NCI-H1092 (cell line): ENCODE measurements at places on chromosomes 1 and 21.

- DNase-seq, result peak; percentile 67
Measured at GRCh38 chr1:27284425-27285273, 37.3 kb upstream of the TMEM222 start.

- no peak for DNase-seq
Measured at GRCh38 chr1:15858069-15858670, 10.7 kb downstream of the SPEN start.

- no peak for DNase-seq
Measured at GRCh38 chr1:230421481-230421880, 4.7 kb downstream of the PGBD5 start.

DNA sequence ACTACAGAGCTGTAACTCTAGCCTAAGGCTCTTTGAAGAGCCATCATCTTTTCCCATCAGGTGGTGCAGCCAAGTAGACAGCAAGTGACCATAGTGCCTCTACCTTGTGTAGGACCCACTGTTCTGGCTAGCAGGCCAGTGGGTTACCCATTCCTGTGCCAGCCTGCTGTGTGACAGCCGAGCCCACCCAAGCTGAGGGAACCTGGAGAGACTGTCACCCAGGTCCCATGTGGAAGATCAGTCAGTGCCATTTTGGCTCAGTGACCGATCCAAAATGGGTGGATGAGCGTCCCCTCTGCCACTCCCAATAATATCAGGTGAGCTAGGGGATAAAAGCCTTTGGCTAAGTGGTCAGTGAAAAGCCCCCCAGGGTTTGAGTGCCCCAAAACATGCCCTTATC is 417.9 kb downstream of the MATN1 start:
- DNase-seq, result no peak

- DNase-seq, result no peak
Measured at GRCh38 chr1:52916241-52916975, 5.1 kb downstream of the ECHDC2 start.

GRCh38 chr1:115648717-115649691 is 7.2 kb downstream of the VANGL1 start:
- DNase-seq, result no peak

DNA sequence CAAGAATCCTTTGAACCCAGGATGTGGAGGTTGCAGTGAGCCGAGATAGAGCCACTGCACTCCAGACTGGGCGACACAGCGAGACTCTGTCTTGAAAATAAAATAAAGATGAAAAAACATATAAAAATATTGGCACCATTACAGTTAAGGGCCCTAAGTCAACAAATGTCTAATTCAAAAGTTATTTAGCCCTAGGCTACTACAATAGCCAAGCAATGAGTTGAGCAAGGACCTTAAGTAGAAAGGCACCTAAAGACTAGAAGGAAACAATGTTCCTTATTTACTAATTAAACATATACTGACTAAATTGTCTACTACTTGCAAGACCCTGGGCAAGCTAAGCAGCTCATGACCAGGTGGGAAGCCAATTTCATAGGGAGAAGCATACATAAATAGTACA is 4.1 kb downstream of the PIK3R3 start:
- no peak for DNase-seq

GRCh38 chr1:2646837-2647236 is 14.0 kb upstream of the MMEL1 start:
- no peak for DNase-seq

DNA sequence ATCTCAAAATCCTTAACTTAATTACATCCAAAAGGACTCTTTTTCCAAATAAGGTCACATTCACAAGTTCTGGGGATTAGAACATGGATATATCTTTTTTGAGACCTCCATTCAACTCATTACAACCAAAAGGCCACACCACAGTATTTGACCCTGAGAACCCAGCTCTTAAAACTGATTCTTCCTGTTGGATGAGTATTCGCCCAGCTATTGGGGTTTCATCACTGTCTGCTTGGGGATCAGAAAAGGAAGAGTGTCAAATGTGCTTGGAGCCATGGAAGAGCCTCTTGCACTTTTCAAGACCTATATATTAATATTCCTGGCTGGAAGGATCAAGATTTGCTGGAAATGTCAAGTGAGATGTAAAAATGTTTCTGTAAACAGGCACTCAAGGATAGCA is 5.4 kb upstream of the TINAGL1 start:
- no peak for DNase-seq

DNA sequence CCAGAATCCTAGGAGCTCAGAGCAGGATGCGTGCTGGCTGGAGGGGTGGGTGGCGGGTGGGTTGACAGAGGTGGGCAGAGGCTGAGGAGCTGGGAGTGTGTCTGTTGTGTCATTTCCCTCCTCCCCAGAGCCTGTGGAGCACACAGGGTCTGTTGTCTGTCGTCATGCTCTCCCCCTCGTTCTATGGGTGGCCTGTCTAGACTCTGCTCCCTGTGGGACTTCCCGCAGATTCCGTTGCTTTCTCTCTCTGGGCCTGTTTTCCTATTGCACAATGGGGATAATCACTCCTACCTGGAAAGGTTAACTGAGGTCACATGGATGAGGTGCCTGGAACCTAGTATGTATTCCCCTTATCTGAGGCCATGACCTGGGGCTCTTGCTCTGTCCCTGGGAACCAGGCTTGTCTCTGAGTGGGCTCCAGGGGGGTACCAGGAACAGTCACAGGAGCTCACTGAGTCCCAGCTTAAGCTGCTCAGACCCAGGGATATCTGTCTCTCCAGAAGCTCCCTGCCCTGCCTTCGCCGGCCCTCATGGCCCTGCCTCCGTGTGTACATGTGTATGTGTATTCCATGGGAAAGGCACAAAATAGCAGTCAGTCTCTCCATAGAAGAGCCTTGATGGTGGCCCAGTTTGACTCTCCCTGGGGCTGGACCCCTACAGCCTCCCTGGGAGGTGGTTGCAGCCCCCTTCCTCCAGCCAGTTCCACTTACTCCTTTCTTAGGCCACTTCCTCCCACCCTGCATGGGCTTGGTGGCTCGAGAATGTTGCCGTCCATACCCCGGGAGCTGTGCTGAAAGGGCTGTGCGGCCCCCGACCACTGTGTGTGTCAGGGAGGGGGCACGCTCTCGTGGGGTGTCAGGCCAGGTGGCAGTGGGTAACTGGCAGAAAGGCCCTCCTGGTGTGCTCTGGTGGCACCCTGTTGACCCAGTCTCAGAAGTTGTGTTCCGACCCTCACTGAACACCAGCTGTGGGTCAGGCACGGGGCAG is 17.9 kb downstream of the PTPRF start:
- no peak for DNase-seq

- DNase-seq, result no peak
Measured at GRCh38 chr1:209094384-209094783, 489.1 kb upstream of the CAMK1G start.

DNA sequence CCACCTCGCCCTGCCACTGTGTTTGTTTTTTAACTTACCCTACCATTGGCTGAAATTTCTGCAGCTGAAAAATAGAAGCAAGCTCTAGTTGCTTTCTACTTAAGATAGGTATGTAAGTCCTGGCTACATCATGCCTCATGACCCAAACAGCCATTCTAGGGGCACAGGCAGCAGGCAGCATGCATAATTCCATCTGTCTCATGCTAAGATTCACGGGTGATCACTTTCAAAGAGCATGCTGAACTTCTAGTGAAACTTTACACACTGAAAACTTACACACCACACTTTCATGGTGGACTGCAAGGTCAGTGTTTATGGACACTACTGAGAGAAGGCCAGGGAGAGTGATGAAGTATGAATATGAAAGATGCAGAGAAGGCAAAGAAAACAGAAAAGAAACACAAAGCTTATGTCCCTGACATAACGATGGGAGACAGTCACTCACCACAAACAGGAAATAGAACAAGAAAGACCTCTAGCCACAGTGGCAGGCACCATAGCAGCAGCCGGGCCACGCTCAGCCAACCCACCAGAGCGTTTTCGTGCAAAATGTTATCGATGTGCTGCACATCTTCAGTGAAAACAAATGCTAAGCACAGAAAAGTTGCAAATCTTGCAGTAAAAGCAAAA is 102.3 kb upstream of the TIAM1 start:
- no peak for DNase-seq

DNA sequence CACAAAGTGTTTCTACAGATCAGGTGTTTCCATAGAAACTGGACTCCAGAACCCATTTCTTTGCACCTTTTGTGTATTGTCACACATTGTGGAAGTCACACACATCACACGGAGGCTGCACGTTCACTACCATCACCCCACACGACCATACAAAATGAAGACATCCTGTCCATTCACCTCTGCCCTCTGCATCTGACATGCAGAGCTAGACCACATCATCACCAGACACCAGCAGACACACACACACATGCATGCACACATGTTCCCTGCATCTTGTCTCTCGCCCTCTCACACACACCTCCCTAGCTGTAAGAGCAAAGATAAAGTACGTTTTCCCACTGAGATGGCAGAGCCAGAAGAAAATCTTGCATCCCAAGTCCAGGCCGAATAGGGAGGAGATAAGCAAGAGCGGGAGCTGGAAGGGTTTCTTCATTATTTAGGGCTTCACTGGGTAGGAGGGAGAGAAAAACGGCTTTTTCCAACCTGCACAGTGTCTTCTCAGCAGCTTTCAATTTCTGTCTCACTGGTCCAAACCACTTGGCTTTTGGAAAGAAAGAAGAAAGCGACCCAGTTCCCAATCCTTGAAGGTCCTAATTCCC is 709 bp downstream of the PRELP start:
- DNase-seq, result no peak

DNA sequence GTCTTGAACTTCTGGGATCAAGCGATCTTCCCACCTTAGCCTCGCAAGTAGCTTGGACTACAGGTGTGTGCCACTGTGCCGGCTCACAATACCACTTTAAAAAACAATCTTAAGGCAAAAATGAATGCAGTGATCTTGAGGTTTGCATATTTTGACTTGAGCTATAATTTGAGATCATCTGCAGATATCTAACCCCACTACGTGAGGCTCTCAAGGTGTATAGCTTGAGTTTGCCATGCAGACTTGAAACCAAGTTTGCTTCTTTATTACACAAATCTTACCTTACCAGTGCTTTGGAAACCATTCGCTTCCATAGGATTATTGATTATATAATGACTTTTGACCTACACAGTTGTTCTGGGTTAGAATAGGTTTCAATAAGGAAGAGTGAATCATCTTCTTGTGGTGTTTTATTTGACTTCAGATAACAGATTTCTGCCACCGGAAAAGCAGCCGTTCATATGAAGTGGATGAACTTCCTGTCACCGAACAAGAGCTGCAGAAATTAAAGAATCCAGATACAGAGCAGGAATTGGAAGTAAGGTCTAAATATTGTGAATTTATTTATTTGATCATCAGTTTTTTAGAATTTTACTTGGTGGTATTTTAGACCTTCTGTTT is 155.1 kb downstream of the VPS13D start:
- DNase-seq, result no peak

DNA sequence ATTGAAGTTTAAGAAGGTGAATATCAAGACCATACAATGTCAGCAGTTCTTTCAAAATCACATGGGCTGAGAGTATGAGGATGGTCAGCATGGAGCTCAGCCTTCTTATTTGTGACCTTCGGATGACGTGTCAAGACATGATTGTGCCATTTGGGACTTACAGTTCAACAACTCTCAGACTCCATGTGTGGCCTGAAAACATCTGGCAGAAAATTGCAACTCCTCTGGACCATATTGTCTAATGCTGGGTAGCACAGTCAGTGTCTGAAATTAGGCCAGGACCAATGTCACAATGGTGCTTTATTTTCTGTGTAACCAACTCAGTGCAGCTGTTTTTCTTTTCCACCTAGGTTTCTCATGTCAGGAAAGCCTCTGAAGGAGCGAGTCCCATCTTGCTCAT is 483.5 kb upstream of the PKN2 start:
- DNase-seq, result no peak

DNA sequence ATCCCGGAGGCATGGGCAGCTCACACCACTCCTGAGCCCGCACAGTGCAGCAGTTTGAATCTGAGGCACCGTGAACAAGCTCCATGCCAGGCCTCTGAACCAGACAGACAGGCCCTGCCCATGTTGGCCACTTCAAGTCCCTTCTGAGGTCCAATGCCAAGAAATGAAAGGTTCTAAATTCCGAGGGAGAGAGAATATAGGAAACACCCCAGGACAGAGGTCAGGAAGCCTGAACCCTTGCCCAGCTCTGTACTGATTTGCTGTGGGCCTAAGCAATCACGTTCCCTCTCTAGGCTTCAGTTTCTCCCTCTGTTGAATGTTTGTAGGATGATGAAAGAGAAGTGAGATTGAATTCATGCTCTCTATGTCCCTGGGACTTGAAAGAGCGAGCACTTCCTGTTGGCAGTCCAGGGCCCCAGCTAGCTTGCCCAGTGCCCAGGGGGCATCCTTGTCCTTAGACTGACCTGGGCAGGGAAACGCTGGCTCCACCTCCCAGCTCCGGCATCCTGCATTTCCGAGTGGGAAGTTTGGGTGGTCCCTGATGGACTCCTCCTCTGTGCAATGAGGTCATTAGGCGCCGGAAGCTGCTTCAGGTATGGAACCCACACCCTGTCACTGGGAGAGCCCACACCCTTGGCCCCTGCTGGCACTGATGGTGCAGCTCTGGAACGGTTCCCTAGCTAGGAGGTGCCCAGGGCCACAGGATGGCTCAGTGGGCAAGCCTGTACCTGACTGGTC is 242.4 kb upstream of the TMEM51 start:
- DNase-seq, result no peak

DNA sequence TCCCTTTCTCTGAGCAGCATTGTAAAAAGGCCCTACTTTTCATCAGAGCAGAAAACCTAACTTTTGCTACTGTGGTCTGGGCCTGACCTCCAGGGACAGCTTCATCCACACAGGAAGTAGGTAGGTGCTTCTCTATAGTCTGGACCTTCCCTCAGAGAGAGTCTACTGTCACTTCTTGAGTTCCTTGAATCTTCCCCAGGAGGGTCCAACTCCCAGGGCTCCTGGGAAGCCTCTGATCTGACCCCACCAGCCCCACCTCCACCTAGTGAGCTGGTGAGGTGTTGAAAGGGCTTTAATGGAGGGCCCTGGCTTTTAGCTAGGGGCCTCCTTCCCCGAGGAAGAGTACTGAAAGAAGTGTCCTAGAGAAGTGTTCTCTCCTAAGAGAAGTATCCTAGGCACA is 2.7 kb upstream of the VANGL2 start:
- DNase-seq, result no peak

GRCh38 chr1:230342019-230342418 is 84.1 kb downstream of the PGBD5 start:
- no peak for DNase-seq

- no peak for DNase-seq
Measured at GRCh38 chr1:93150729-93151128, 29.5 kb downstream of the TMED5 start.
